ENCODE measurements at places on chromosomes 7 and 10. TPM values are rescaled to one million over a fixed set of nuclear protein-coding genes. Genes with fewer than 3 reads are reported as not detected.

- H3K27me3 ChIP-seq, result no peaks in the 10 kb centered on the region
- no peaks in the 10 kb centered on the region for H3K36me3 ChIP-seq
- no peak for DNase-seq
These were observed 147.1 kb upstream of the GHITM start for GRCh38 chr10:83991986-83992753.

GRCh38 chr7:2151237-2151636 is 81.5 kb downstream of the MAD1L1 start:
- H3K27me3 ChIP-seq, result no peaks in the 10 kb centered on the region
- no peaks in the 10 kb centered on the region for H3K4me1 ChIP-seq
- H3K36me3 ChIP-seq, result peaks cover 12% of the 10 kb centered on the region
- no peak for DNase-seq
- no peak overlapping the region for H3K4me3 ChIP-seq

DNA sequence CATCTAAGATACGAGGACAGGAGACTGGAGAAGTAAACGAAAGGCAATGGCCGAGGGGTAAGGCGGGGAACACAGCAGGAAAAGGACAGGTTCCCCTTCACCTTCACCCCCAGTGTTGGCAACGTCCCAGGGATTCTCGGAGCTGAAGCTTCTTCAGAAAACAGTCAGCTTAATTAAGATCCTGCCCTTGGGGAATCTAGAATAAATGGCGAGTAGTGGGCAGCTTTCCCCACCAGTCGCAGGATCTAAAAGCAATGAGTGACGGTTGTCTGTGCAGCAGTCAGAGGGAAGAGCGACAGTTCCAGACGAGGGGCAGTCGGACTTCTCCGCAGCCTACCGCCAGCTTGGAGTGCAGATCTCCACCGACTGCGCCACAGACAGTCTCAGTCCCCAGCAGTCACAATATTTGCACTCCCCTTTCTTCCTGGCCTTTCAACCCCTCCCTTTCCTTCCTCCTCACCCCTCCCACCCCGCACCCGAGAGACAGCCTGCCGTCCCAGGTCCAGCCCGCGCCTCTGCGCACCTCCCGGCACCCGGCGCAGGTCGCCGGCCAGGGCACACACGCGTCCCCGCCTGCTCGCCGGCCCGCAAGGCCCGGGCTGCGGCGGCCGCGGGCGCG is 10.9 kb upstream of the SP8 start:
- peak overlapping the region; percentile 59 for H3K4me3 ChIP-seq
- peaks cover 10% of the 10 kb centered on the region for H3K4me1 ChIP-seq
- DNase-seq, result no peak
- H3K27me3 ChIP-seq, result peaks cover 28% of the 10 kb centered on the region

DNA sequence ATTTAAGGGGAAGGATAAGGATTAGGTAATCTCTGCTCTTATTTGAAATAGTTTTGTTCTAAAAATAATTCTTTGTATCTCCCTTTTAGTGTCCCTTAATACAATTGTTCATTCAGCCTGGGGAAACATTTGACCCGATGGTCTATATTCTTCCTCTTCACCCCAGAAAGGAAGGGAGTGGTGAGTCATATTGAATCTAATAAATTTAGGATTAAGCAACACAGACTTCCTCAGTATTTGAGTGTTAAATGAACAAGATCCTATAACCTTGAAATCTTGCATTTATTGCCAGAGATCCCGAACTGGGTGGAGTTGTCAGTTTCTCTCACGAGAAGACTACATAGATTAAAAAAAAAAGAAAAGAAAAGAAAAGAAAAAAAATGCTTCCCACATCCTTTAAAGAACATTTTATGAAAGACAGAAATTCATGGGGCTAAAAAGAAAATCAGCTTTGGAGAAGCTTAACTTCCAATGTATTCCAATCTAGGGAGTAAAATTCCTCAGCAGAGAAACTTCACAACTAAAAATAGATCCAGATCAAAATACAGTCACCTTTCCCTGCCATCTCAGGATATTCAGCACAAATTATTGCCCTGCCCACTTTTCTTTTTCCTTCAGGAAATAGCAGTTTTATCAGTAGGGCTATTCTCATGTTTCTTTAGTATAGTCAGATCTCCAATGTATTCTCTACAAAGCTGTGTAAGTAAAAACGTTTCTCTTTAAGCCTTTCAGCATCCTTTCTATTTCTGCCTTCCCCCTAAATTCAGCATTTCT is 82.2 kb downstream of the SEMA3D start:
- H3K36me3 ChIP-seq, result no peaks in the 10 kb centered on the region
- no peak overlapping the region for H3K4me3 ChIP-seq
- DNase-seq, result no peak
- peak overlapping the region; percentile 33 for H3K27ac ChIP-seq
- H3K27me3 ChIP-seq, result no peaks in the 10 kb centered on the region

DNA sequence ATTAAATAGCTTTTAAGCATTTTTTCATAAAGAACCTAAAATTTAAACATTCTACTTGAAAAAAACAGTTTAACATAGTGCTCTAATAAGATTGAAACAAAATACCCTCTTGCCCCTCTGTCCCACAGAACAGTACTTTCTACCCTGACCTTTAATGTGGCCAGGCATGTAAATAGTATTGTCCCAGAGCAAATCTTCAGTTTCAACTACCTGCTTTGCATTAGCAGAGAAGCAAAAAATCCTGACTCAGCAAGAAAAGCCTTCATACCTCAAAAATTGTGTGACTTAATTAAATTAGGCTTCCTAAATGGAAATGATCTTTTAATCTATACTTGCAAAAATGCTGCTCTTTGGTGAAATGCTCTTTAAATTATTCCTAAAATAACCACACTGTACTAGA is 237.4 kb upstream of the AOAH start:
- no peaks in the 10 kb centered on the region for H3K27me3 ChIP-seq
- H3K27ac ChIP-seq, result no peak overlapping the region
- no peak for DNase-seq
- no peaks in the 10 kb centered on the region for H3K36me3 ChIP-seq
- H3K4me1 ChIP-seq, result no peaks in the 10 kb centered on the region
- no peak overlapping the region for H3K4me3 ChIP-seq

- no peak overlapping the region for H3K27ac ChIP-seq
- no peak for DNase-seq
- H3K27me3 ChIP-seq, result no peaks in the 10 kb centered on the region
- H3K36me3 ChIP-seq, result no peaks in the 10 kb centered on the region
- H3K4me3 ChIP-seq, result no peak overlapping the region
- no peaks in the 10 kb centered on the region for H3K4me1 ChIP-seq
These were observed 37.0 kb downstream of the TBC1D12 start for GRCh38 chr10:94439275-94439861.

INSYN2A gene
- not detected for total RNA-seq

TRIM73 gene
- 5.2 TPM for total RNA-seq
